ENCODE measurements at places on chromosomes 5 and 9. TPM values are rescaled to one million over a fixed set of nuclear protein-coding genes. Genes with fewer than 3 reads are reported as not detected.

Gene TRAF1
- 8.7 TPM for total RNA-seq

Gene PCDHGA8
- total RNA-seq: 0.35 TPM

Gene MEIKIN
- total RNA-seq: not detected

Gene PCDHGB2
- 1.4 TPM for total RNA-seq

Gene NPDC1
- 66.0 TPM for total RNA-seq

Gene TXNDC8
- total RNA-seq: not detected

Gene MARCOL
- total RNA-seq: not detected

Gene DAB2IP
- total RNA-seq: 55.2 TPM

Measured in Peyer's patch (tissue), 4 donors.